ENCODE measurements at places on chromosomes 3 and 15. TPM values are rescaled to one million over a fixed set of nuclear protein-coding genes. Genes with fewer than 3 reads are reported as not detected.

DNA sequence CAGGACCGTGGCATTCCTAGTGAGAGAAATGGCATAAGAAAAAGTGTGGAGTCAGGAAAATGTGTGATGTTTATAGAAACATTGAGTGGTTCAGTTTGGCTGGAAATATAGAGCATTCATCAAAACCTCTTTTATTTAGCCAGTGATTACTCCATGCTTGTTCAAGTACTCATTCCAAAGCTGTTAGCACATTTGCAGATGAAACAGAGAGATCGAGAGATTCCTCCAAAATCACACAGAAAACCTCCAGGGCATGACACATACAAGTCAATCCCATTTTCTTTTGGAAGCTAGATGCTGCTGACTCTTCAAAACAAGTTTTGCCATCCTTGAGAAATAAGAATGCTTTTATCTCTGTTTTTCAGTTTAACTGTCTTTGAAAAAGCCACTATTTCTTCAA, 11.5 kb upstream of the MB21D2 start:
- DNase-seq = no peak

- DNase-seq = peak; percentile 12
These were observed 39.6 kb downstream of the MAP3K13 start for GRCh38 chr3:185402561-185402960.

DNA sequence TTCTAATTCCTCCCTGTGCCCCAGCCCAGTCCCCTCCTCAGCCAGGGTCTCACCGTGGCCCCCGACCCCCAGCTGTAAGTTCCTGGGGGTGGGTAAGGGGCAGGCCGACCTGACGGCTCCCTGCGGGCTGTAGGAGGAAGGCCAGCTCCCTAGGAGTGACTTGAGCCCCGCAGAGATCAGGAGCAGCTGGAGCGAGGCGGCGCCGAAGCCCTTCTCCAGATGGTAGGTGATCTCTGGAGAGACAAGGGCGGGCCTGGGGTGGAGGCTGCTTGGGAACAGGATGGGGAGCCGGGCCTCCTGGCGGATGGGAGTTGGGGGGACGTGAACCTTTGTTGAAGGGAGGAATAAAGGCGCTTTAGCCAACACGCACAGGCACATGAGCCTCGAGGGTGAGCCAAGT, 4.2 kb downstream of the SLC28A1 start:
- no peak for DNase-seq

GRCh38 chr3:23819599-23820360, 14.0 kb downstream of the UBE2E1 start:
- no peak for DNase-seq

DNA sequence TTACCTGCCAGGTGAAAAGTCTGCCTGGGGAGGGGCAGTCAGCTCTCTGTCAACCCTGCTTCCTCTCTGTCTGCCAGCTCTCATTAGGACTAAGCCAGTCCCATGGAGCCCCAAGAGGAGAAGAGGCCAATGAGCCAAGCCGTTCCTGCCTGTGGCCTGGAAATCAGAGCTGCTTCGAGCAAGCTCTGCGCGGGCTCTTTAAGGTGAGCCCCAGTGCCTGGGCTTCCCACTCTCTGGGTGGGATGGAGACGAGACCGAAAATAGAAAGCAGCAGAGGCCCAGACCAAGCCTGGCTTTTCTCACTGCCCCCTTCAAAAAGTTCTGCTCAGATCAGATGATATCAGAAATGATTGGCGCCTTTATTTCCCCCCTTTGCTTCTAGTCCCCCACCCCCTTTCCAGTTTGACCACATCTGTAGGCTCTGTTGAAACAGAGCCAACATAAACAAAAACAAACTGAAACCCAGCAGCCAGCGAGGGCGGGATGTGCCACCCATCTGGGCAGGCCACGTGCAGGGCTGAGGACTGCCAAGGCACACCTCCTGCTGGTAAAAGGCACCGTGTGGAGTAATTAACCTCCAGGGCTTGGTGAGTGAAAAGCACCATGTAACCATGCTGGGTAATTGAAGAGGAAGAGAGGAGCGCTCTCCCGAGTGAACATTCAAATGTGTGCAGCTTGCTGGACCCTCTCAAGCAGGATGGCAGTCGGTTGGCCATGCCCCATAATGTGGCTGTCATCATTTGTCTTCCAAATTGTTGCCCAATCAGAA, 471.0 kb upstream of the PROK2 start:
- no peak for DNase-seq

DNA sequence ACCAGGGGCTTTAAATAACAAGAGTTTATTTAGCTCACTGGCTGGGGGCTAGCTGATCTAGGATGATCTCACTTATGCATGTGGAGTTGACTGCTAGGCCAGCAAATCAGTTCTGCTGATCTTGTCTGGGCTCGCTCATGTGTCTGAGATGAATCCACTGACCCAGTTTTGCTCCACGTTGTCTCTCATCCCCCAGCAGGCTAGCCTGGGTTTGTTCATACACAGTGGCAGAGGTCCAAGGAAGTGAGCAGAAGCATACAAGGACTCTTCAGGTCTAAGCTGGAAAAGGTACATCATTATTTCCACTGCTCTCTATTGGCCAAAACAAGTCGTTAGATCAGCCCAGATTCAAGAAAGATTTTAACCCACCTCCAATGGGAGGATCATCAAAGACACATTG, 238.0 kb downstream of the PLCL2 start:
- DNase-seq = no peak

DNA sequence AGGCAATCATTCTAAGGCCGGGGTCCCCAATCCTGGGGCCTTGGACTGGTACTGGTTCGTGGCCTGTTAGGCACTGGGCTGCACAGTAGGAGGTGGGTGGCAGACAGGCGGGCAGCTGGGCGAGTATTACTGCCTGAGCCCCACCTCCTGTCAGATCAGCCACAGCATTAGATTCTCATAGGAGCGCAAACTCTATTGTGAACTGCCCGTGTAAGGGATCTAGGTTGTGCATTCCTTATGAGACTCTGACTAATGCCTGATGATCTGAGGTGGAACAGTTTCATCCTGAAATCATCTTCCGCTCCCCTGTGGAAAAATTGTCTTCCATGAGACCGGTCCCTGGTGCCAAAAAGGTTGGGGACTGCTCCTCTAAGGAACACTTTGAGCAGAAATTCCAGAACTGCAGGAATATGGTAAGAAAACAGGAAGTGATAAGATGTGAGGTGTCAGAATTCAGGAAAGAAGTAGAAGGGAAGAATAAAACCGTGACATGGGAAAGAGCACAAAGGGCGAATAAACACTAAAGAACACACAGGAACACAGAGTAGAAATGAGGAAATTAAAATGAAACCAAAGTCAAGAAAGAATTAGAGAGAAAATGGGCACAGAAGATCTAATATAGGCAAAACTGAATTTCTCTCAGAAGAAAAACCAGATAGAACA, 57.6 kb downstream of the PDCD6IP start:
- no peak for DNase-seq

- DNase-seq = no peak
These were observed 800 bp downstream of the DAG1 start for GRCh38 chr3:49470714-49471420.

DNA sequence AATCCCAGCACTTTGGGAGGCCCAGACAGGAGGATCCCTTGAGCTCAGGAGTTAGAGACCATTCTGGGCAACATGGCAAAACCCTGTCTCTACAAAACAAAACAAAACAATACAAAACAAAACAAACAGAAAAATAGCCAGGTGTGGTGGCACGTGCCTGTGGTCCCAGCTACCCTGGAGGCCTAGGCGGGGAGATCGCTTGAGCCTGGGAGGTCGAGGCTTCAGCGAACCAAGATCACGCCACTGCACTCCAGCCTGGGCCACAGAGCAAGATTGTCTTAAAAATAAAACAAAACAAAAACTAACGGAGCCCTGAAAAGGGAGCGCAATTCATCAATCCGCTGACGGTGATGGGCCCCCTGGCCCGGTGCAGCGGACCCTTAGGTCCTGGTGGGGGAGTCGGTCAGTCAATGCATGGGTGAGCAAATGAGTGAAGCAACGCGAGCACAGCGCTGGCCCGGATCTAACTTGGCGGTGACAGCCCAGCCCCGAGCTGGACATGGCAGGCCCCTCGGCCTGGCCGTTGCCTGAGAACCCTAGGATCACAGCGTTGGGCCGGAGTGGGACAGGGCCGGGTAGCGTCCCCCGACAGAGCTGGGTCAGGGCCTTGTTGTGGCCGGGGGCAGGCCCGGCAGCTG, 52.4 kb upstream of the BLM start:
- no peak for DNase-seq

DNA sequence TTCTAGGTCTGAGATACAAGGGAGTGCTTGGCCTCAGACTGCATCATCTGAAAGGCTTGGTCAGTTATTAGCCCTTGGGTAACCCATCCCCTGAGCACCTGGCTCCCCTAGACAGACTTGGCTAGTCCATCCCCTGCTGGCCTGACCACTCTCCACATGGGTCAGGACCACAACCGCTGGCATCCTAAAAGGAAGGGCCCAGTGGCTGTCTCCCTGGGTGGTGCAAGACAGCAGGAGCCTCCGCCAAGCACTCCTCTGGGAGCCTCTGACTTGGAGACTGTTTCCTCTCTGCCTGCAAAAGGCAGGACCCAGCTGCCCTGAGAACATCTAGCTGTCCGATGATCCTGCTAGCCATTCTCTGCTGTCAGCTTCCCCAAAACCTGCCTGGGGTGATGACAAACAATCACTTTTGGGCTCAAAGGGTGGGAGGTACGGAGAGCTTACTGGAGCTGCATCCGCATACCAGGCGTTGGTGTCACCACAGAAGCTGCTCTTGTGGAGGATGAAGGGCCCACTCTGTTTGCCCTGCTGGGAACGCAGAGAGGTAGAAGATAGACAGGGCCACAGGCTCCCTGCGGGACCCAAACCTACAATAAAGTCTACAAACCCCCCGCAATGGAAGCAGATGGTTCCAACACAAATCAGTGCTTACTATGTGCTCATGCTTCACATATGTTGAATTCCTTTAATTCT, 108.0 kb upstream of the PRR20G start:
- no peak for DNase-seq

GRCh38 chr3:36908647-36909180, 36.1 kb downstream of the TRANK1 start:
- no peak for DNase-seq

DNA sequence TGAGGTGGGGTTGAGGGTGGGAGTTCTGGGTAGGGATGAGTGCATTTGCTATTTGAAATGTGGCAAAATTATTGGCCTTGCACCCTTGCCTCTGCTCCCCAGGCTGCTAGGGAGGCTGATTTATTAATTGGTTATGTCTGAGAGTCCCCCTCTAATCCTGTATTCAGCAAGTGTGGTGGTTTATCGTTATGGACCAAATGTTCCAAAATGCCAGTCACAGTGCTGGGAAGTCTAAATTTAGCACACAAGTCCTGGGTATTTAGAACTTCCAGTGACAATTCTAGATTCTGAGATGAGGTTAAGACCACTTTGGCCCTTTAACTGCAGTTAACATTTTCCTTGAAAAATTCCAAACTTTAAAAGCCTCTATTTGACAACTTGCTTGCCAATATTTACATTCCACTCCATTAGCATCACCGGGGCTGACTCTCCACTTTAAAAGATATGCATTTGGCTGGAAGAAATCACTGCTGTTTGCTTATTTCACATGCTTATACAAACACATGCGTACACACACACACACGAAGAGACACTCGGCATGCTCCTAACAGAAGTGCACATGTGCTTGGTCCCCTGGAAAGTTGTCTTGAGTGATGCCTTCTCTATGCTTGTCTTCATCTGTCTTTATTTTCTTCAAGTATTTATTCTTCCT, 247.7 kb downstream of the IL20RB start:
- no peak for DNase-seq

DNA sequence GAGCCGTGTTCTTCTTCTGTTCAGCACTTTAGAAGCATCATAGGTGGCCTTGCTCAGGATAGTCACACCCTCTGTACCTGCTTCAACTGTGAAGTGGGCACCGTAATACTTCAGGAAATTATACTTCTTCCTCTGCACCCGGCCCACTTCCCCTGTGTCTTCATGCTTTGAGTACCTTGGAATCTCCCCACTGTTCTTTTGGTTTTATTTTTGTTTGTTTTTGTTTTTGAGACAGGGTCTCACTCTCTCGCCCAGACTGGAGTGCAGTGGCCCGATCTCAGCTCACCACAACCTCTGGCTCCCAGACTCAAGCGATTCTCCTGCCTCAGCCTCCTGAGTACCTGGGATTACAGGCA, 1.7 kb downstream of the P2RY14 start:
- DNase-seq = no peak

GRCh38 chr3:169637731-169638130, 25.8 kb downstream of the MECOM start:
- no peak for DNase-seq

GRCh38 chr3:64594134-64594533, 93.7 kb downstream of the ADAMTS9 start:
- DNase-seq = no peak

- DNase-seq = no peak
These were observed 510.5 kb downstream of the FOXP1 start for GRCh38 chr3:71072986-71073385.

GRCh38 chr3:35144011-35144410, 495.3 kb upstream of the ARPP21 start:
- no peak for DNase-seq

DNA sequence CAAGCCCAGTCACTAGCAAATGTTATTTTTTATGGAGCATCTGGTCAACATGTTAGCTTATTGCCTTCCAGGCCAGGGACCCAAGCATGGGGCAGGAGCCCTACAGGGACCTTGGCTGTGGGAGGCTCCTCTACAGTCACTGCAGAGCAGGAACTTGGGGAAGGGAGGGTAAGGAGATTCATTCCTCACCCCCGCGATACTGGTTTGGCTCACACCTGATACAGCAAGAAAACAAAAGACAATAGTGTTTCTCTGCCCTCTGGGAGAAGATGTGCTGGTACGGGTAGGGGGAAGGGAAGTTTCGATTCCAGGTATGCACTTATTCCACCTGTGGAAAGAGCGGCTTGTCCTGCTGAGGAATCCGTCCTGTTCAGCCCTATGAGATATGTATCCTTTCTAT, 77.6 kb downstream of the SLC12A8 start:
- no peak for DNase-seq

- no peak for DNase-seq
These were observed 312.0 kb upstream of the CCDC54 start for GRCh38 chr3:107065094-107065861.

DNA sequence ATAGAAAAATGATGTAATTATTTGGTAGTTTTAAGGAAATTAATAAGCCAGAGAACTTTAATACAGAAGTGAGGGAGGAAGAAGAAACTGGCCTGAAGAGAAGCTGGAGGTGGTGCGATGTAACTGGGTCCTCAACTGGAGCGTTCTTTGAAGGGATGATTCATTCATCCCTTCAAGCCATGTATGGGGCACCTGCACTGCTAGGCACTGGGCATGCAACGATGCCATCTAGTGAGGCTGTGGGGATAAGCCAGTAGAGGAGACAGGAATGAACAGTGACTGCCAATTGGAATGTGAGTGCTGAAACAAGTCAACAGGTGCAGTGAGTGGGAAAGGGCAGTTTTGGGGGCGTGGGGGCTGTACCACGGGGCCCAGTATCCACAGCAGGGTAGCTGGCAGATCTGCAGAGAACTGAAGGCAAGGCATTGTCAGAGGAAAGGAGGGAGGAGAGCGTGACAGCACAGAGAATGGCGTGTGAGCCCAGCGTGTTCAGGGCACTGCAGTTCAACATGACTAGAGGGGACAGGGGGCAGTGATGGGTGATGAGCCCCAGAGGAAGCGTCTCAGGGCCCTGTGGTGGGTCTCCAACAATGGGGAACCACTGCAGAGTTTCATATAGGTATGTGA, 3.8 kb upstream of the KIF23 start:
- no peak for DNase-seq

Gene SLC22A14
- total RNA-seq = not detected

Gene SLC12A8
- total RNA-seq = 2.9 TPM

Gene ITGB5
- 146 TPM for total RNA-seq

Gene AADAC
- not detected for total RNA-seq

Gene EPHB3
- total RNA-seq = 2.5 TPM

Gene WDR49
- total RNA-seq = 2.9 TPM

Gene GRK7
- total RNA-seq = not detected
